ENCODE measurements at places on chromosomes 3 and 15.

GRCh38 chr3:105385819-105386508, 19.3 kb downstream of the ALCAM start:
- DNase-seq = no peak

DNA sequence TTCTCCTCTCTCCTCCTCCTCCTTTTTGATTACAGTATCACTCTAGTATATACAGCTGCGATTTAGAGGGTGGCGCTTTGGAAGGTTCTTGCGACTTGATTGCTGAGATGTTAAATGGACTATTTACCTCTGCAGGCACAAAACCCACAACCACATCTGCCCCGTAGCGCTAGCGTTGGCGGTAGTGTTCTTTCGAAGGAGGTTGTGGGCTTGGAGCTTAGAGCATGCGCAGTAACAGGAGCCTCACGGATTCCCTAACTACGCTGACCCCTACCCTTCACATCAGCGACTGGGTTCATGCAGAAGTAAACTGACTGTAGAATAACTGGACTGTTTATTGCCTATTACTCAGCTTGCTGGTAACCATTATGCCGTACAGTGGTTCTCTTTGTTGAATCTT, 58.0 kb downstream of the CGGBP1 start:
- DNase-seq = no peak

DNA sequence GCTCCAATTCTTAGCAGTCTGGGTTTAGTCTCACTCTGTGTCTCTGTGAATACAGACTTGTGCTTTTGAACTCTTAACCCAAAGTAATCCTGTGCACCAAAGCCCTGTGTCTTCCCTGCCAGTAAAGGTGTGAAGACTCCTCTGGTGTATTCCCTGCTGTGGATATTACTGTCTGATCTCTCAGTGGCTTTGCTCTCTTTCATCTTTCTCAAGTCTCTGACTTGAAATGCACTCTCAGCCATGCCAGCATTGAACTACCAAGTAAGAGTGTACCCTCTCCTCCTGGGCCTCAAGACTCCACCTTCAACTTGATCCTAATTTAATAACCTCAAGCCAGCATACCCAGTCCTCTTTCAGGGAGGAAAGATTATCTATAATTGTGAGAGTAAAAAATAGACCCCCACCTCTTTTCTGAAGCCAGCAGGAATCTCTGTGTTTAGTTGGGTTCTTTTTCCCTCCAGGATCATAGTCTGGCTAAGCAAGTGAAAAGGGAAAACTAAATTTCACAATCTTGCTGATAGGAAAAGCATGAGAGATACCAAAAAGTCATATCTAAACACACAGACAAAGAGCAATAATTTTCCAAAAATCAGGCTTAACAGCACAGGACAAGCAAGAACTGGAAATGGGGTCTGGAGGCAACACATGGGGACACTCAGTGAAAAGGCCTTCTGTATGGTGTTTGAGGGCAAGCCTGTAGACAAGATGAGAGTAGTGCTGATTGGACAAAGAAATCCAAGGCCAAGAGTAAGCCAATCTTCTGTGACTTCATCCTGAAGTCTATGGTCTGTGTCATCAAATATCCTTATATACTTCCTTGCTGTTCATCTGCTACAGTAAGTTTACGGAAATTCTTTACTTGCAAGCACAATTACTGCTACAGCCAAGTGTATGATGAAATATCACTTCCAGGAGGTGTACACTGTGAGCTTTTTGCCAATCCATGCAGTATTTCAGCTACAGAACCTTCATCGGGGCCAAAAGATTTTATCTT, 296.1 kb upstream of the TGFBR2 start:
- DNase-seq = no peak

GRCh38 chr3:47701388-47701787, 80.3 kb downstream of the SMARCC1 start:
- DNase-seq = no peak

GRCh38 chr15:92415639-92416297, 22.1 kb downstream of the ST8SIA2 start:
- DNase-seq = no peak

DNA sequence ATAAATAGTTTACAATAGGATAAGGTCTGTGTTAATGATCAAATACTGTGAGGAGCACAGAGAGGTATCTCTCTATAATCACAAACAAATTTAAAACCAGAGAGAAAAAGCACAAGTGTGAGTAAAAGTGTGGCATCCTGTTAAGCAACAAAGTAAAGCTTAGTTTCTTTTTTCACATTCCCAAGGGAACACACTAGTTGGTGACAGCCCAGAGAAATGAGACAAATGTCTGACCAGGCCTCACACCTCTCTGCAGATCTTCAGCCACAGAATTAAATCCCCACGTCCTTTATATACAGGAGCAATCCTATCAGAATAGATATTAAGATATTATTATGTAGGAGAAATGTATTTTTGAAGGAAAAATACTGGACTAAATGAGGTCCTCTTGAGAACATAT, 2.7 kb downstream of the FBN1 start:
- no peak for DNase-seq

DNA sequence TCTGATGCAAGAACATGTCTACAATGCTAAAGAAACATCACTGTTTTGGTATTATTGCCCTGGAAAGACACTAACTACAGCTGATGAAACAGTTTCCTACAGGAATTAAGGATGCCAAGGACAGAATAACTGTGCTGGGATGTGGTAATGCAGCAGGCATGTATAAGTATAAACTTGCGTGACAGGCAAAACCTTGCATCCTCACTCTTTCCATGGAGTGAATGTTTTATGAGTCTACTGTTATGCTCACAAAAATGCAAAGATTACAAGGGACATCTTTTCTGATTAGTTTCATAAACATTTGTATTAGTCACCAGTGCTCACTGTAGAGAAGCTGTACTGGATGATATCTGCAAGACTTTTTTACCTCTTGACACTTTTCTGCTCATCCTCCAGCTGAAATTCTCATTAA, 143.6 kb downstream of the NAALADL2 start:
- no peak for DNase-seq

DNA sequence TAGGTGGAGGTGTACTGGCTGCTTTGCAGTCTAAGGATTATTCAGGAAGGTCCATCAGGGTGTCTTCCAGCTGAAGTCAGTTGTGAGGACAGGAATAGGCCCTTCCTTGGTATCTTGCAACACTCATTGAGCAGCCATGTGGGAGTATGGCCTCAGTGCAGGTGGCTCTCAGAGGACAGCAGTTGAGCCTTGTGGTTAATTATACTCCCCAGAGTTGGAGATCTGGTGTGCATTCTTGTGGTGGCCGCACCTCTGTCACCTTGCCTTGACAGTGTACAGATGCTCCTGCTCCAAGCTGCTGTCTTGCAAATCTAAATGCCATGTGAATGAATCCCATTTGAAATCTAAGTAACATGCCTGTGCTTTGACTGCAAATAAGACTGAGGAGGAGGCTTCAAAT, 339.9 kb upstream of the BCHE start:
- no peak for DNase-seq

GRCh38 chr3:150300852-150301517, 107.1 kb upstream of the TSC22D2 start:
- no peak for DNase-seq

DNA sequence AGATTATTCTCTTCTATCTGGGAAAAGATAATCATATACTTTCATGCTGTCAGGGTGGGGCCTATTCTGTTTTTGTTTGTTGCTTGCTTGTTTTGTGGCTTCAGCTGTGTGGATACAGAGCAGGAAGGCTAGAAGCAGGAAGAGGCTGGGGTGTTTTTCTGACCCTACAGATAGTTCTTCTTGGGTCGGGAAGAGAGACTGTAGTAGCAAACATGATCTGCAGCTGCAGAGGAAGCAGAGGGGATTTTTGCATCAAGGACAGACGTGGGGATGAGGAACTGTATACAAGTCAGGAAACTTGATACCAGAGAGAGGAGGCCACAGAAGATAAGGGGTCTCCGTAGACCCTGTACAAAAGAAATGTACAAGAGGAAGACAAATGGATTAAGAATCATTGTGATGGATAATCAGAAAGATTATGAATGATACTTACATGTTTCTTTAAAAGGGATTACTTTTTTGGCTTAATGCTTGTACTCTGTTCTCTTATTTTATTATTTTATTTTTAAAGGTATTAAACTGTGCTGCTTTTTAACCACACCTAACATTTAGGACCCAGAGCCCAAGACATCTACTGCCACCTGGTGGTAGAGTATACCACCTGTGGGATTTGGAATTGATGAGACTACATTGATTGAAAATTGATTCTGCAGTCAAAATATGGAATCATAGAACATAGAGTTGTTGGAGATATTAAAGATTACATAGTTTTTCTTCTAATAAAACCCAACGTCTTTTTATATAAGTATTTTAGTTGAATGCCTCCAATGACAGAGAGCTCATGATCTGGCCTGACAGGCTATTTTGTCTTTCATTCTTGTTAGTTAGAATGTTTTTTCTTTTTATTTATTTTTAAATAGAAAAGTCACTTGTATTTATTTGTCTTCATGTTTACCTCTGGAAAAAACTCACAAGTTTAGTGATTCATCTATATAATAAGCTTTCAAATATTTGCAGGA, 87.3 kb upstream of the ROPN1 start:
- peak; percentile 44 for DNase-seq

DNA sequence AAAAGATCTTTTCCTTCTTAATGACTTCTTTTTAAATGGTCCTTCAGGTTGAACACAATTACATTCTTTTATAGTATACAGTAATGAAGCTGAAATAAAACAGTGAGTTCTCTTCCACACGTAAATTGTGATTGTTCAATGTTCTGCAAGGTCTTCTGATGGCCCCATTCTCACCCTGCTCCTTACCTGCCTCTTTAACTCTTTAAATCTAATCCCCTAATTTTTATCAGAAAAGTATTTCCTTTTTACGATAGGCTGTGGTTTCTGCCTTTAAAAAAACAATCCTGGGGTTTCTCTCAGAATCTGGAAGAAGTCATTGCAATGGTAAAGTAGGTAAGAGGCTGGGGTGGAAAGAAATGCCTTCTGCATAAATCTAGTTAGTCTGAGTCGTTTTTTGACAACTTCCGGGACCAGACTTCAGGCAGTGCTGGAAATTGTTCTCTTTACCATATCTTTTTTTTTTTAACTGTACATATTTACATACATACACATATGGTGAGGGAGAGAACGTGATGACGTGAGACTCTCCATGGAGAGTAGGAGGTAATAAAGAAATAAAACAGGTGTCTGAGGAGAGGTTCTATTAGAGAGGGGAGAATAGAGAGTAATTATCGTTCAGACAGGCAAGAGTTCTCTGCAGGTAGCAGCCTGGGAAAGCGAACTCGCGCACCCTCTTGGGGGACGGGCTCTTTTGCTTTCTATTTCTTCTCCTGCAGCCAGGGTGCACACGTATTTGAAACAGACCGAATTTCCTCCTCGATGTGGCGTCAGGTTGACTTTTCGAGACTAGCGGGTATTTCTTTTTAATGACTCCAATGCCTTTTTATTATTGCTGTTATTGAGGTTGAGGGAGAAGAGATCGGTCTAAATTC, at the start of gene SIDT1:
Gene SIDT1, plus strand, starts transcription at position 730 of the 872 bp plus-strand sequence. CDS start 467 bp downstream, outside the sequence.
- DNase-seq = no peak

DNA sequence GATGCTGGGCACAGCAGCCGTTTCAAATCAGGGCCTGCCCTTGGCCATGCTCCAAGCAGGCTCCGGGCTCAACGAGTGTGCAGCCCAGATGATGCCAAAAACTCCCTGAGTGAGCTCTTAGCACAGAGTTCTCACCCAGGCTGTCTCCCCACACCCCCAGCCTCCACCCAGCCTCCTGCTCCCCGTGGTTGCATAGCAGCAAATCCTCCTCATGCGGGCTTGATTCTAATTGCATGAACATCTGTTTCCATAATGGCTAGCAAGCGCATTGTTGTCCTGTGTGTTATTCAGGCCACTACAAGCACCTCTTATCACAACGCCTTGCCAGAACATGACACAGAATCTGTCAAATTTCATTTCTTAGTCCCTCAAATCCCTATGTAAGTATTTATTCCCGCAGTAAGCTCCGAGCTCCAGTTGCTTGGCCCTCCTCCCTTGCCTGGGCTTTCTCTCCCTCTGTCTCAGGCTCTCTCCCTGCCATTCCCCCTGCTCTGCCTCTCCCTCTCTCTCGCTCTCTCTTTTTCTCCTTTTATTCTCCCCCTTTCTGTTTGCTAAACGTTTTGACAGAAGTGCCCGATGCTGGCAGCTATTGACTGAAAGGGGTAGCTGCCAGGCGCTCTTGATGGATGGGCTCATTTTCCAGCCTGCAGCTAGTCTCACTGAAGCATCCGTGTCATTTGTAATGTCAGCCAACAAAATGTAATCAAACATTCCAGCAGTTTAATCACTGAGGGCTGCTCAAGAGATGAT, 306.5 kb downstream of the IL20RB start:
- no peak for DNase-seq

DNA sequence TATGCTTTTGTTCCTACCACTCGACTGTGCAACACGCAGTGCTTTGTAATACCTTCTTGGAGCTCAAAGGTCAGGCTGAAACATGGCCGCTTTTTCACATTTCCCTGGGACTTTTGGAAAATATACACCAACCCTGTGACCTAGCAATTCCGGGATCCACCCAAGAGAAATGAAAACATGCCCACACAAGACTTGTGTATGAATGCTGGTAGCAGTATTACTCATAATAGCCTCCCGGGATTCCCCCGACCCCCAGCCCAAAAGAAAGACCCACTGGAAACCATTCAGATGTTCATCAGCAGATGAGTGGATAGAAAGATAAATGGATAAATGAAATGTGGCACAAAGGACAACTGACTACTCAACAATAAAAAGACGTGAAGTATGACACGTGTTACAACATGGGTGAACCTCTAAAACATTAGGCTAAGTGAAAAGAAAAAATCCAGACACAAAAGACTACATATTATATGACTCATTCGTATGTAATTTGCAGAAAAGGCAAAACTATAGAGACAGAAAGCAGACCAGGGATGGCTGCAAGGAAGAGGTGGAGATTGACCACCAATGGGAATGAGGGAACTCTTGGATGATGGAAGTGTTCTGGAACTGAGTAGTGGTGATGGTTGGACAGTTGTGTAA, 104.1 kb downstream of the PGPEP1L start:
- no peak for DNase-seq

DNA sequence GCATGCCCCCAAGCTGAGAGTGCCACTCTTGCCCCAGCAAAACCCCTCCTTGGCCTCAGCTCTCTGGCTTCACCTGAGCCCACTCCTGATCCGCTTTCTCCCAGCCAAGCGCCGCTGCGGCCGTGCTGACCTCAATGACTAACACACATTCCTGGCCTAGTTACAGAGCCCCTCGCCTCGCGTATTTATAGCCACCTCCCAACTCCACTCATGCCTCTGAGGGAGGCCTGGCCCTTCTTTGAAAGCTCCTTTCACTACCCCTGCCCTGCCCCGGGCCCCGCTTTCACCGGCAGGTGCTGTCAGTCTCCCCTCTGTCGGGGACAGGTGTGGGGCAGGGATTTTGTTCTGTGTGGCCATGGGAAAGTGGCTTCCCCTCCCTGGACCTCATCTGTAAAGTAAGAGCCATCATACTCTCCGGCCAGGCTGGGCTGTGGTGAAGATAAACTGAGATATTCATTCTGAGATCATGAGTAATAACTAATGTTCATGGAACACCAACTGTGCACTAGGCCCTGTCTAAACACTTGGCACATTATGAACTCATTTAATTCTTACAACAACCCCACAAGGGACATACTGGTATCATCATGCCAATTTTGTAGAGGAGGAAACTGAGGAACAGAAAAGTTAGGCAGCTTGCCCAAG, 13.2 kb upstream of the ATP2B2 start:
- no peak for DNase-seq

GRCh38 chr3:2948882-2949281, 161.3 kb downstream of the IL5RA start:
- DNase-seq = no peak

All from hematopoietic multipotent progenitor cell treated with erythropoietin and hydrocortisone succinate and interleukin-3 and kit ligand, for 15 days (in vitro differentiated cells).